ENCODE measurements at places on chromosomes 5 and 9.

GRCh38 chr5:27511061-27511460, 472.7 kb upstream of the CDH9 start:
- DNase-seq = no peak

GRCh38 chr5:165723931-165724330, 2218.5 kb downstream of the MAT2B start:
- no peak for DNase-seq

DNA sequence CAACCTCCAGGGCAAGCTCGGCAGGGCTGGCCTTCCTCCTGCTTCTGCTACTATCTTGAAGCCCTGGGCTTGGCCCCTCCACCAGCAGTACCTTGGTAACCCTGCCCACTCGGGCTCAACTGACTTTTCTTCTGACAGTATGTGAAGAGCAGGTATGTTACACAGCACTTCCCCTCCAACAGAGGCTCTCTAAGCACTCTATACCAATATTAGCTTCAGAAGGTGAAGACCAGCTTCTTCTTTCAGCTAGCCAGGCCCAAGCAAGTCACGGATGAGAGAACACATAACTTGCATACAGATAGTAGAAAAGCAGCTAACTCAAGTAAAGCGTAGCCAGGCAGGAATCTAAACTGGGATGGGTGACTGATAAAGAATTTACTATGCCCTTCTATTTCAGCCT, 64.3 kb downstream of the FEM1C start:
- no peak for DNase-seq

DNA sequence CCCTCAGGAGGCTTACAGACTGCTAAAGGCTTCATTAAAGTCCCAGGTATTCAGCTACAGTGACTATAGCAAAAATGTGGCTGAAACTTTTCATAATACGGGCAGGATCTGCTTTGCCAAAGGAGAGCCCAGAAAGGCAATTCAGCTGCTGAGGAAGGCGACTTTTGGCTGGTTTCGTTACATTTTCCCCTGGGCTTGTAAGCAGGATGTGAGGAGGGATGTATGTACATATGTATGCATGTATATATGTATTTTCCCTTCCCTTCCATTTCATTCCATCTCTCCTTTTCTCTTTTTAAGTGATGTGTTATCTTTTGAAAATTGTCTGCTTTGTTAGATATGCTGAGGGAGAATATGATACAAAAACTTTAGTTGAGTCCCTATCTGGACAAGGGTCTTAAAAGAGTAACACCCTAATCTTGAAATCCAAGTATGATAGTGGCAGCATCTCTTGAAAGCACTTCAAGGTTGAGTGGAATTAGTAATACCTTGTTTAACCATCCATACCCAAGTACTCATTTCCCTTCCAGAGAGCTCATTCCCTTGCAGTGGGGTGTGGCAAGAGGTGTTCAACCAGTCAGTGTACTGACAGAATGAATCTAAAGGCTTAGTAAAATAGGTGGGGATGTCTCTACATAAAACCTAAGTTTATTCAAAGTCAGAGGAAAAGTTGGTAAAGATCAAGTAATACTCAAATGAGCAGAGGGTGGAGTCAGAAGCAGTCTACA, 28.7 kb downstream of the RAD1 start:
- no peak for DNase-seq

GRCh38 chr9:10613419-10613818, 617 bp upstream of the PTPRD start:
- DNase-seq = no peak

DNA sequence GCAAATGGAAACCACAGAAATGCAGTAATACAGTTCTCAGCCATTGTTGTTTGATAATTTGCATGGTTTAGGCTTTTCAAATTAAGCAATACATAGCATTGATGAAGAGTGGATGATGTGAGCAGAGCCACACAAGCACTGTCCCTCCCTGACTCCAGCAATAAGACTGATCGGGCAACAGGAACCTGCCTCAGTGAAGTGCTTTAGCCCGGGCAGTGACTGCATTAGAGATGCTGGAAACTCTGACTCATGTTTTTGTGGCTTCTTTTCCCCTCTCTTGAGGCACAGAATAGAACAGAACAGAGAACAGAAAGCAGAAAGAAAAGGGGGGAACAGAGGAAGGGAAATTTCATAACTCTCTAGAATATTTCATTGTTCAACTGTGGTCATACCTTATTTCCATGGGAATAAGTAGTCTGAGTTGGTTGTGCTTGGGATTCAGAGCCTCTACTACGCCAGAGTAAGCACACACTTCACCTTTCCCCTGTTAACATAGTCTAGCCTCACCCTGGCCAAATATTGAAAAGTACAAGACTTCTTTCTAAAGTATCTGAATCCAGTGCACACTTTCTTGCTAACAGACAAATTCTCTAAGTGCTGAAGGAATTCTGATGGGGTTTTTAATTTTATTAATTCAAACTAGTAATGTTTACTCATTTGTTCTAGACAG, 164.8 kb upstream of the VCAN start:
- DNase-seq = no peak

GRCh38 chr9:121704281-121704680, 52.8 kb downstream of the DAB2IP start:
- no peak for DNase-seq

DNA sequence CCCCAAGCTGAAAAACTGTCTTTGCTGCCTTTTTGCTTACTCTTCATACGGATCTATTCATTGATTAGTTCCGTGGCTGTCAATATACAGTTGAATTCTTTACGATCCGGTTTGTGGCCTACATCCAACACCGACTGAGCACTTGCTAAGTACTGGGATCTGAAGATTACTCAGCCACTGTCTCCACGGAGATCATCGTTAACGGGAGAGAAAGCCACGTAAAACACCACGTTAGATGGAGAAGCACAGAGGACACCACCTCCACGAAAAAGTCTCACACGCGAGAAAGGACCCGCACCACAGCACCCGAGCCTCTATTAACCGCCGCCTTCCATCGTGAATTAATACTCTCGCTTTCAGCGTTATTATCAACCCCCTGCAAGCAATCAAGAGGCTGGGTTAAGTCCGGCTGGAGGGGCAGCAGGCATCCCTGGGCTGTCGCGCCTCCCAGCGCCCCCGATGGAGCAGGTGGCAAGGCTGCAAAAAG, 650 bp downstream of the ELP1 start:
- no peak for DNase-seq

- no peak for DNase-seq
These were observed 133.1 kb downstream of the HSD17B3 start for GRCh38 chr9:96168882-96169281.

- DNase-seq = no peak
These were observed 434.7 kb upstream of the ZNF608 start for GRCh38 chr5:125181159-125181558.

GRCh38 chr5:168879331-168879730, 300.2 kb upstream of the PANK3 start:
- no peak for DNase-seq
